ENCODE measurements at places on chromosomes 2 and 18. TPM values are rescaled to one million over a fixed set of nuclear protein-coding genes. Genes with fewer than 3 reads are reported as not detected.
A peak's percentile ranks its signal among the peaks of the same experiment; 100 is the strongest.

- H3K27me3 ChIP-seq: no peaks in the 10 kb centered on the region
Measured at GRCh38 chr2:226304308-226304707, 495.3 kb downstream of the IRS1 start.

DNA sequence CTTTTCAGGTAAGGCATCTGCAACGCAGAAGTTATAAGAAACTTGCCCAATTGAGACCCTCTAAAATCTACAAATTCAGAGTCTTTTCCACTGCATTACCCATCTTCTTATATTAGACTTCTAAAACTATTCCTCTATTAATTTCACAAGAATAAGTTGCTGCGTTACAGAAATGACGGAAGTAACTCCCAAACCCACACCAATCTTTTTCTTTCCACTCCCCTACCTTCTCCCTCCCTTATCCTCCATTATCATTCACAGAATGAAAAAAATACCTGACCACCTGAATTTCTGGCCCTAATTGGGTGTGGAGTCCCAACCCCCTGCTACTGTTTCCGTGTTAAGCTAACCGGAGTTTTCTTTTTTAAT, 689 bp downstream of the RPRD1A start:
- peaks cover 11% of the 10 kb centered on the region for H3K4me1 ChIP-seq
- peak overlapping the region; percentile 97 for H3K4me3 ChIP-seq
- no peaks in the 10 kb centered on the region for H3K27me3 ChIP-seq
- peak overlapping the region; percentile 97 for H3K27ac ChIP-seq

- peaks cover 5% of the 10 kb centered on the region for H3K4me1 ChIP-seq
- no peaks in the 10 kb centered on the region for H3K27me3 ChIP-seq
- DNase-seq: peak; percentile 27
Measured at GRCh38 chr2:101533561-101534148, 58.7 kb upstream of the RFX8 start.

GRCh38 chr2:24822049-24822706, 29.0 kb downstream of the CENPO start:
- peaks cover 35% of the 10 kb centered on the region for H3K36me3 ChIP-seq
- H3K27ac ChIP-seq: no peak overlapping the region
- H3K4me3 ChIP-seq: no peak overlapping the region
- H3K4me1 ChIP-seq: peaks cover 4% of the 10 kb centered on the region
- no peaks in the 10 kb centered on the region for H3K27me3 ChIP-seq

DNA sequence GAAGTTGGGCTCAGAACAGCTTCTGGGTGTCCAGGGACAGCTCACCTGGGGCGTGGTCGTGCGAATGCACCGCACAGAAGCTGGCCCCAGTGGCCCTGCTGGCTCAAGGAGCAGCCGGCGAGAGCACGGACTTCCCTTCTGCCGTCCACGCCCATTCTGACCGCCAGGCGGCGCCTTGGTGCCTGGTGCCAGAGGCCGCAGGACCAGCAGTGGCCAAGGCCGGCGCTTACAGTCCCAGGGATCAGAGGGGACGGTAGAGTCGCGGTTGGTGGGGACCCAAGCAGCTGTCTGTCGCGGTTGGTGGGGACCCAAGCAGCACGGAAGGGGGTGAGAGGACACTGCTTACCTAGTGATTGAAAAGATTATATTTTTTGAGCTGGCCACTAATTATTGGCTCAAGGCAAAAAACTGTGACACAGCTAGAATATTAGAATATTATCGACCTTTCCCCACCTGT, 25.7 kb downstream of the NPPC start:
- H3K27me3 ChIP-seq: no peaks in the 10 kb centered on the region
- no peak overlapping the region for H3K27ac ChIP-seq
- no peaks in the 10 kb centered on the region for H3K36me3 ChIP-seq
- H3K4me1 ChIP-seq: no peaks in the 10 kb centered on the region

DNA sequence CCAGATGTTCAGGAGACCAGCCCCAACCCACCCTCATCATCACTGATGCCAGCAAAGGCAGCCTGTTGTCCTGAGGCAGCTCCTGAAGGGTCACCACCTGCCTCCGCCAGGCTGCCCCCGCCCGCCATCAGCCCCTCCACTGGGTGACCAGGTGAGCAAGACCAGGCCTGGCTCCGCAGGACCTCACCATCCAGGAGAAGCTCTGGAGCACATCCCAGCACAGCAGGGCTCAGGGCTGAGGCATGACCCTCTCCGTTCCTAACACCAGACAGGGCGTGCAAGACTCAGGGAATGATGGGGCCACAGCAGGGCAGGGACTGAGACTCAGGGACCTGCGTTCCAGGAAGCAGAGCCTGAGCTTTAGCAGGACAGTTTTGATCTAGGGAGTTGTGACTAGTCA, 218.8 kb upstream of the RAB6C start:
- peaks cover 5% of the 10 kb centered on the region for H3K4me1 ChIP-seq
- peak; percentile 73 for DNase-seq
- H3K27me3 ChIP-seq: no peaks in the 10 kb centered on the region
- H3K4me3 ChIP-seq: no peak overlapping the region
- H3K27ac ChIP-seq: no peak overlapping the region

DNA sequence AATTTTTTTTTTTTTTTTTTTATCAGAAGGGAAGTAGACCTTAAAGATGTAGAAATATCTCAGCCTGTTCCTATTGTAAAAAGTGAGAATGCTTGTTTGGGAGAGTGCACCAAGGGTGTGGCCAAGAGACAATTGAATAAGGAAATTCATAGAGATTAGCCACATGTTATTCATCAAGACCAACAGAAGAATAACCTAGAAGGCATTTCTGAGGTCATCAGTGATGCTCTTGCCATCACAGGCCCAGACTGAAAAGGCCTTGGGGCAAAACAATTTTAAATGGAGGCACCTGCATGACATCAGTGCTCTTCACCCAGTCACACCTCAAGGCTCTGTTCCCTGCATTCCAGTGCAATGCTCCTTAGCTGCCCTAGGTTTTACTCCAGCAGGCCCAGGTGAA, 2043.3 kb upstream of the PIK3C3 start:
- no peak overlapping the region for H3K4me3 ChIP-seq
- no peak overlapping the region for H3K27ac ChIP-seq
- no peak for DNase-seq
- no peaks in the 10 kb centered on the region for H3K27me3 ChIP-seq

PIEZO2 gene
- 37.7 TPM for total RNA-seq

GPR55 gene
- 0.84 TPM for total RNA-seq
